ENCODE measurements at places on chromosomes 1 and 21.

DNA sequence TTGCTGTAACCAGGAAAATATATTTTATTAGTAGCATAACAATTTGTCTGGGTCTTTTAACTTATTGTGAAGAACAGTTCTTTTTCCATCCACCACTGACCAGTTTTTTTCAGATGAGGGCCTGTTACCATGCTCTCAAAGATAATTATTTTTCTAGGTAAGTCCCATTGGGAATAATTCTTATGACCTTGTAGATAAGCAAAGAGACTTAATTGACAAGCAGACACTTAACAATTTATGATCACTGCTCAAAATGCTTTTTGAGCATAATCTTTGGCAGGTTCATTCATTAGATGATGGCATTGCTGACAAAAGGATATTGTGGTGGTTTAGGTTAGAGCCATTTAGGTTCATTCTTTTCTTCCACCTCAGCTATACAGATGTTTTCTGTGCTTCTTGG lies 6.6 kb downstream of the SNX27 start:
- DNase-seq: no peak

DNA sequence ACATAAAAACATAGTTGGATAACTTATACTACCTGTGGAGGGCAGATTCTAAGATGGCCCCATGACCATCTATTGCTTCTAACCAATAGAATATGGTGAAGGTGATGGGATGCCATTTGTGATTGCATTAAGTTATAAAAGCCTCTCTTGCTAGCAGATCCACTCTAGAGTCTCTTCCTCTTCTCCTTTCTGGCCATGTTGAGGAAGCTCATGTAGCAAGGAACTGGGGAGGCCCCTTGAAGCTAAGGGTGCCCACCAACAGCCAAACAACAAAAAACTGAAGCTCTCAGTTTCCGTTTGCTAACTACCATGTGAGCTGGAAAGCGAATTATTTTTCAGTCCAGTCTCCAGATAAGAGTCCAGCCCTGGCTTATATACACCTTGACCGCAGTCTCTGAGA lies 16.0 kb upstream of the AGO1 start:
- DNase-seq: no peak

DNA sequence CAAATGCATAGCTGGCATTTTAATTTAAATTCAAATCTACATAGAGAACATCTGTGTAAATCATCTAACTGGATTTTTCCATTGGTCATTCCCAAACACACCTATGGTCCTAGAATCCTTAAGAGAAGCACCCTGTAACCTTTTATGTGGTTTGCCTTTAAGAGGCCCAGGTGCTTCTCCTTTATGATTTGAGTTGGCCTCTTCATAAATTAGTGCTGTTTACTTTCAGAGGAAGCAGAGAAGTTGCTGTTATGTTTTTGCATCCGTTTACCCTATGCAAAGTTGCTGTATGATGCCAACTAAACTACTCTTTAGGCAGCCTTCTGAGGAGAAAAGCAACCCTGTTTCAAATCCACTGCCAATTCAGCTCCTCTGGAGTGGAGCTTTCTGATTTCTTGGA lies 193.8 kb downstream of the HS2ST1 start:
- DNase-seq: no peak

DNA sequence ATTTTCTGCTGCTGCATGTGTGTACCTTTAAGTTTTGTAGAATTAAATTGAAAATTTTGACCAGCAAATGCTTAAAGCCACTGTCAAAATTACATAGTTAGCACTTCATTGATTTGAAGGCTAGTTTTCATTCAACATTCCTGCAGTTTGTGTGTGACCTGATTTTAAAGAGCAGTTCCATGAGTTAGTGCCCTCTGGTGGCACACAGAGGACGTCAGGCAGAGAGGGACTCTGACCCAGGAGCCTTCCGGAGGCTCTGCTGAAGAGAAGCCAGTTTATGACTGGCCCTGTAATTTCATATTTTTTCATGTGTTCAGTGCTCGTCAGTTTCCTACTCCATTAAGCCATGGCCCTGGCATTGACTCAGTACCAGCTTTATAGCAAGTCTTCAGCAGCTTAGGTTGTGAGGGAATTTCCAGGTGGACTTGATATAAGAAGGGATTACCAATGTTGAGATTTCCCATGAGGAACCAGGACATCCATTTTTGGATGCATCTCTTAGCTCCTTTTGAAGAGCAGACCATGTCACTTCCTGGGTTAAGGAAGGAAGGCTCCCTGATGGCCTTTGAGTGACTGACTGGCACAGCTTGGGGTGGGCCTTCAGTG lies 104.7 kb downstream of the CAMTA1 start:
- peak; percentile 11 for DNase-seq

DNA sequence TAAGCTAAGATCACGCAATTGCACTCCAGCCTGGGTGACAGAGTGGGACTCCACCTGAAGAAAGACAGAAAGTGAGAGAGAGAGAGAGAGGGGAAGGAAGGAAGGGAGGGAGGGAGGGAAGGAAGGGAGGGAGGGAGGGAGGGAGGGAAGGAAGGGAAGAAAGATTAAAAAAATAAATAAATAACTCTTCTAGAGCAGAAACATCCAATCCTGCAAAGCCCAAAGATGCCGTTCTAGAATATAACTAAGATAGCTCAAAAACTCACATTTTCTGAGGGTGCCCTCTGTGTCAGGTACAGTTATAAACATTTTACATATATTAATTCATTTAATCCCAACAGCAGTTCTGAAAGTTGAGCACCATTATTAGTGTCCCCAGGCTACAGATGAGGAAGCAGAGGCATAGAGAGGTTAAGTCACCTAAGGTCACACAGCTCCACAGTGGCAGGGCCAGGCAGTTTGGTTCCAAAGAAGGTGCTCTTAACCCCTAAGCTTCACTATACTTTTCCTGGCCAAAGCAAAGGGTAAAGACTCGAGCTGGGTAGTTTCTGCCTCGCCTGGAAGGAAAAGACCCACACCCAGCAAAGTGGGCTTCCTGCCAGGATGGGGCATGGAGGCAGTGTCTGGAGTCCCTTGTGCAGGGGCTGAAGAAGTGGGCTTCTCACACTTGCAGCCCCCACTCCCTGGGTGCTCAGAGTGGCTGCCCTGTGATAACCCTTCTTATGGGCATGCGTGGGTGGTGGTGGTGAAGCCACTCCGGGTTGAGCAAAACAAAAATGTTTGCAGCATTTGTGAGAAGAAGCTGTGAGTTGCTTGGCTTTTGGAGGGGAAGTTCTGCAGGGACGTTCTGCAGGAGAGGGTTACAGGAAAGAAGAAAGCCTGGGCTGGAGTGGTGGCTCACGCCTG lies 7.9 kb upstream of the PIK3CD start:
- no peak for DNase-seq

- DNase-seq: no peak
These were observed 41.4 kb downstream of the CDC7 start for GRCh38 chr1:91541918-91542533.

- no peak for DNase-seq
These were observed 63.6 kb downstream of the NIBAN1 start for GRCh38 chr1:184910691-184911091.

- peak; percentile 91 for DNase-seq
These were observed at the start of gene APH1A for GRCh38 chr1:150268705-150269403. APH1A (minus strand) TSS chr1:150269016; CDS start chr1:150268810, 206 bp downstream.

GRCh38 chr1:111878091-111878490 lies 111.4 kb downstream of the KCND3 start:
- DNase-seq: no peak

GRCh38 chr21:42583477-42584295 lies 69.7 kb upstream of the PDE9A start:
- no peak for DNase-seq

DNA sequence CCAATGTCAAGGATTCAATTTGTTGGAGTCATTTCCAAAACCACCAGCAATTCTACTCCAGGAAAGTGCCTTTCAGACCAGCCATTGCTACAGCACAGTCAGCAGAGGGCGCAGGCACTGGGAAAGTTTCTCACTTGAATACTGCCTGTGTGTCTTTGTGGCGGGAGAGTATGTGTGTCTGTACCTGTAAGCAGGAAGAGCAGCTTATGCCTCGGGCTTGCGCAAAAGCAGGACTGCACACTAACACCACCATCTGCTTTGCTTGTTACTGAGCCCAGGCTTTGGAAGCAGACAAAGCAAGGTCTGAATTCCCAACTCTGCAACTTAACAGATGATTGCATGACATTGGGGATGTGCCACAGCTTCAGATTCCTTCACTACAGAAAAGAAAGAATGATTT lies 7.0 kb upstream of the CTSE start:
- peak; percentile 65 for DNase-seq

DNA sequence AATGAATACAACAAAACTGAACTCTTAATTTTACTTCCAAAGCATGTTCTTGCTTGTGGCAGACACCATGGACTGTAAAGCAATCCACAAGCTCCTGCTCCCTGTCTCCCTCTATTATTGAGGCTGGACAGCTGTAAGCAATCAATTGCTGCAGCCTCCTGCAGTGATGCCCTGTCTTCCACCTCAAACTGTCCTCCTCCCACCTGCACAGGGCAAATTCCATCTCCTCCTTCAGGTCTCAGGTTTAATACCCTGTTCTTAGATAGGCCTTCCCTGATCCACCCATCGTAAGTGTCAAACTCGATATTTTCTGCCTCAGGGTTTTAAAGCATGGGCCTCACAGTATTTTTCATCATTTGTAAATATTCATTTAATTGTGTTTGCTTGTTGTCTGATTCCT lies 81.8 kb downstream of the LYST start:
- no peak for DNase-seq

GRCh38 chr21:37273440-37273839 lies 6.3 kb upstream of the VPS26C start:
- DNase-seq: no peak

- no peak for DNase-seq
These were observed 63.0 kb downstream of the DISP1 start for GRCh38 chr1:222877854-222878253.

DNA sequence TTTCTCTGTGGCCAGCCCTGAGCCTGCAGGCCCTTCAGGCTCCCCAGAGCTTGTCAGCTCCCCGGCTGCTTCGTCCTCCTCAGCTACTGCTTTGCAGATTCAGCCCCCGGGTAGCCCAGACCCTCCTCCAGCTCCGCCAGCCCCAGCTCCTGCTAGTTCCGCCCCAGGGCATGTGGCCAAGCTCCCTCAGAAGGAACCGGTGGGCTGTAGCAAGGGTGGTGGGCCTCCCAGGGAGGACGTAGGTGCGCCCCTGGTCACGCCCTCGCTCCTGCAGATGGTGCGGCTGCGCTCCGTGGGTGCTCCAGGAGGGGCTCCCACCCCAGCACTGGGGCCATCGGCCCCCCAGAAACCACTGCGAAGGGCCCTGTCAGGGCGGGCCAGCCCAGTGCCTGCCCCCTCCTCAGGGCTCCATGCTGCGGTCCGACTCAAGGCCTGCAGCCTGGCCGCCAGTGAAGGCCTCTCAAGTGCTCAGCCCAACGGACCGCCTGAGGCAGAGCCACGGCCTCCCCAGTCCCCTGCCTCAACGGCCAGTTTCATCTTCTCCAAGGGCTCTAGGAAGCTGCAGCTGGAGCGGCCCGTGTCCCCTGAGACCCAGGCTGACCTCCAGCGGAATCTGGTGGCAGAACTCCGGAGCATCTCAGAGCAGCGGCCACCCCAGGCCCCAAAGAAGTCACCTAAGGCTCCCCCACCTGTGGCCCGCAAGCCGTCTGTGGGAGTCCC lies 45.4 kb downstream of the YARS1 start:
- DNase-seq: no peak

DNA sequence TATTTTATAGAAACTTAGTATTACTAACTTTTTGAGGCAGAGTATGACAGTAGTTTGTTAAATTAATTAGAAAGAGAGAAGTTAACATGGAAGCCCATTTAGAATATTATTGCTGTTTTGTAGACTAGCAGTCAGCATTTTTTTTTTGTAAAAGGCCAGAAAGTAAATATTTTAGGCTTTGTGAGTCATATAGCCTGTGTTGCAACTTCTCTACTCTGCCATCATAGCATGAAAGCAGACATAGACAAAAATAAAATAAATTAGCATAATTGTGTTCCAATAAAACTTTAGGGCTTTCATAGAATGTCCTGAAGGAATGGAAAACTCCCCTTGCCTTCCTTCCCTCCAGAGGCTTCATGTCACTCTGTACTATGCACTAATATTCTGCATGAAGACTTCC lies 12.3 kb upstream of the RGS4 start:
- DNase-seq: no peak

- DNase-seq: no peak
These were observed 6.5 kb upstream of the MAST2 start for GRCh38 chr1:45796946-45797345.

DNA sequence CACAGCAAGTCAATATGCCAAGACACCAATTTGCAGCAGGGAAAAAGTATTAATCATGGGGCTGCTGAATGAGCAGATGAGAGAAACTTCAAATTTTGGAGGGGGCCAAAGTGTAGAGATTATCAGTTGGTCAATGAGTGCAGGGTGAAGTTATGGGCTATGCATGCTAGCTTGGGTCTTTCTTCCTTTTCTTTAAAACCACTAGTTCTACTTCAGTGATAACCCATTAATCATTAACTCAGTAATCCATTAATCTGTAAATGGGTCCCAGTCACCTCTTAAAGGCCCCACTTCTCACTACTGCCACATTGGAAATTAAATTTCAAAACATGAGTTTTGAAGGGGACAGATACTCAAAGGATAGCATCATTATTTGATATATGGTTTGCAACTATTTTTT lies 688.6 kb upstream of the ADGRL4 start:
- no peak for DNase-seq

GRCh38 chr1:24294228-24294672 lies 24.9 kb upstream of the GRHL3 start:
- no peak for DNase-seq

Data from CD4-positive, alpha-beta memory T cell (primary cell).